ENCODE measurements at places on chromosomes 12 and 14. TPM values are rescaled to one million over a fixed set of nuclear protein-coding genes. Genes with fewer than 3 reads are reported as not detected.

- no peak for DNase-seq
These were observed 46.0 kb downstream of the TMCC3 start for GRCh38 chr12:94604366-94604698.

DNA sequence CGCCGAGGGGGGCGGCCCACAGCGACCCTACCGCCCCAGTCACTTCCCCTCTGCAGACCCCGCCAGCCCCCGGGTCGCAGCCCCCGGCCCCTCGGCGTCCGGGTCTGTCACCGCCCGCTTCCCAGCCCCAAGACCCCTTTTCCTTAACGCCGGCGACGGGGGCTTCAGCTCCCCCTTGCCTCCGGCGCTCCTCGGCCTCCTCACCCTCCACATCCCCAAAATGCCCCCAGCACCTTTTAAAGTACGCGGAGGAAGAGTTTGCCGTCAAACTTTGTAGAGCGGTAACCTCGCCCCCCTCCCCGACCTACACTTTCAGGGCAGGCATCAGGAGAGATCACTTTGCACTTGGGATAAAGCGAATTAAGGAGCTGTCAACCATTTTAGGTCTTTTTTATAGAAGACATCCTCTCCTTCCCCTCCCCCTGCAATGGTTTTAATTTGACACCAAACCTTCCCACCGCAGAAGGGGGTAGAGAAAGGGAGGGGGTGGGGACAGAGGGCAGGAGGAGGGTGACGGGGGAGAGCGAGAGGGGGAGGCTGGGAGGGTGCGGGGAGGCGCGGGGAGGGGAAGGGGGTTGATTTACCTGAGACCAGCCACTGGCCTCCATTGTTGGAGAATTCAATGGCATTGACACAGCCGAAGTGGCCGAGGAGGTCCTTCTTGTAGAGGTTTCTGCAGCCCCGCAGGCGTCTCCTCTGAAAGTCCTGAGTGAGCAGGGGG is 578 bp downstream of the DCAF5 start:
- DNase-seq, result peak; percentile 28

DNA sequence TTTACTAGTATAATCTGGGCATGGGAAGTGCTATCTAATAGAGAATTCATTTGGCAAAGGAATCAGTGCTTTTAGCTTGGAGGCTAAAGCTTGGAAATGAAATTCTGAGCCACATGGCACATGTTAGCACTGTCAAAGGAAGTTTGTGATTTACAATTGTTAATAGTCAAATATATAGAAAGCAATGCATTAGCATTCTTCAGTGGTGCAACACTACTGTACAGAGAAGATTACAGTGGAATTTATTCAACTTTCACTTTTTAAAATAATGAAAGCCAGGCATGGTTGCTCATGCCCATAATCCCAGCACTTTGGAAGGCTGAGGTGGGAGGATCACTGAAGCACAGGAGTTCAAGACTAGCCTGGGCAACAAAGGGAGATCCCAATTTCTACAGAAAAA is 45.9 kb downstream of the PAX9 start:
- no peak for DNase-seq

DNA sequence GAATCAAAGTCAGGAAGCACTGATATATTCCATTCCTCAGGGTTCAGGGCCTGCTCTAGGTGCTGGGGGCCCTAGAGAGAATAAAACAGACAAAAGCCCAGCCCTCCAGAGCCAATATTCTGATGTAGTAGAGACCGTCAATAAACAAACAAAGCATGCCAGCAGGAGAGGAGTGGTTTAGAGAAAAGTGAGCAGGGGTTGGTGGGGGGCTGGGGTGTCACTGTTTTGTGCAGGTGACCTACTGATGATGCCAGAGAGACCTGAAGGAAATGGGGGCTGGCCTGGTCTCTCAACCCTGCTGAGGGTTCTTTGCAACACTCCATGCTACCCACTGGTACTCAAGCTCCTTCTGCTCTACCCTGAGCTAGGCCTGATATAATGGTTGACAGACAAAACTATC is 26.5 kb downstream of the IL26 start:
- DNase-seq, result no peak

- no peak for DNase-seq
These were observed 25.8 kb downstream of the DAO start for GRCh38 chr12:108905725-108906124.

DNA sequence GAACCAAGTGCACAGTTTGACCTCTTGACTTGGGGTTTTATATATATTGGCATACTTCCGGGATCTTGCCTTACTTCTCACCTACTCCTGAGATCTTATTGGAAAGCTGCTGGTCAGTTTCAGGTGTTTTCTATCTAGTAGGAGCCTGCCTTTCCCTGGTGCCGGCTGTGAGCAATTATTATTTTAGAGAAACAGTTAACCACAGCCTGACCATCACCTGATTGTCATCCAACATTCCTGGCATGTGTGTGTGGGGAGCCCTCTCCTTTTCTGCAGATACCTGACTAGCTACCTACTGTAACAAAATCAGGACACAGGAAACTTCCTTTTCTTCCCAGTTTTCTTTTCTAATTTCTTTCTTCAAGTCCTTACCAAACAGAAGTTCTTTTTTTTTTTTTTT is 220.4 kb downstream of the ATP23 start:
- no peak for DNase-seq

GRCh38 chr14:66507181-66507721 is 696 bp upstream of the GPHN start:
- DNase-seq, result no peak

GRCh38 chr12:111788178-111788654 is 21.5 kb downstream of the ALDH2 start:
- peak; percentile 44 for DNase-seq

GRCh38 chr12:26567126-26567525 is 265.9 kb downstream of the ITPR2 start:
- no peak for DNase-seq

DNA sequence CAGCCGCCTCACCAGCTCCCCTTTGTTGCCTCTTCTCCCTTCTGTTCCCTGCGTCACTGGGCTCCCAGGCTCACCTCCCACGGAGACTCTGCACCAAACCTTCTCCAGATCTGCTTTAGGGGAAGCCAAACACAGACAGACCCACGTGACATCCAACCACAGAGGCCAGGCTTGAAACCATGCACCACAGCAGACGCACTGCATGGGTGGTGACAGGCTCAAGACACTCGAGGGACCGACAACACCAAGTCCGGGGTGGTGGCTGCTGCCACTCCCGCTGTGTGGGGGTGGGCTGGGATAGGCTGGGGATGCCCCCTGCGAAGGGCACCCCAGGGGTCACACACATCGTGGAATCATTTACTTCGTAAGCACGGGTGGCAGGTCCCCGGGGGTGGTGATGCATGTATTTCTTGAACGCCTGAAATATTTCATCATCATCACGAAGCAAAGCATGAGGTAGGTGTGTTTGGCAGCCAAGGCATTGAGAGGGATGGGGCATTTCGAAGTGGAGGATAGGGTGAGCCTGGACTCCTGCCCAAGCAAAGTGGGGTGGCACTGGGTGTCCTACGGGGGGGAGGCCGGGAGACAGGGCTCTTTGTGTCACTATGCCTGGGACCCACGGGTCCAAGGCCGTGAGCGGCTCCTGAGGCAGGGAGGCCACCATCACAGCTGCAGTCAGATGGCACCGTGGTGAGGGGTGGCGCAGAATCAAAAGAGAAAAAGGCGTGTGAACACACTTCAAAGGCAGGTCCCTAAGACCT is 66.8 kb upstream of the RFLNA start:
- DNase-seq, result no peak

DNA sequence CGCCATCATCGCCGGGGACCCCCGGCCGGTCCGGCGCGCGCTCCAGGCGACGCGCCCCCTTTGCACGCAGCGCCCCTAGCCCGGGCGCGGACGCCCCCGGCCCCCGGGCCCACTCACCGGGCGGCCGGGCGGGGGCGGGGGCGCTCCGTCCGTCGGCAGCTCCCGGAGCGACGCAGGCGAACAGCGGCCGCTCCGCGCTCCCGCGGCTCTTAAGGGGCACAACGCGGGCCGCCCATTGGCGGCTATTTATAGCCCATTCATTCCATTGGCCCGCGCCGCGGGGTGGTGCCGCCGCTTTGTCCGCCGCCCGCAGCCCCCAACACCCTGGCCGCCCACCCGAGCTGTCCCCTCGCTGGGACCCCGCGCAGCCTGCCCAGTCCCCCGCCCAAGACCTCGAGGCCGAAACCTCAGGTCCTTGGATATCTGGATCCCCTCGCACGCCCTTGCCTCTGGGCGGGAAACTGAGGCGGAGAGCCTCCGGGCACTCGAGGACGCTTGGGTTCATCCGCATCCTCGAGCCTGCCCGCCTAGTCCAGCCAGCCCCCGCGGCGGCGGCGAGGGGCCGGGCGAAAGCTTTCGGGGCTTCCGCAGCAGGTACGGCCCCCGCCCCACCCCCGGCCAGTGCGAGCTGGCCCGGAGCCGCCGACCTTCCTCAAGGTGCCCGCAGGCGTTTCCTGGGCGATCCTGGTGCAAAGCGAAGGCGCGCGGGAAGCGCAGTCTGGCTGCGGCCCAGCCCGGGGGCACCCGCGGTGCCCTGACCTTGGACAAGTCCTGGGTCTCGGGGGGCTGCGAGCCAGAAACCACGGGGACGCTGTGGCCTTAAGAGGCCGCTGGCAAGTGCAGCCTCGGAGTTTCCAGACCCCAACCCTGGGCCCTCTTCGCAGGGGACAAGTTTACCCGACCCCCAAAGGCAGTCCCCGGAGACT is at the start of gene CKB:
CKB (minus strand) TSS at position 182 of the 926 bp plus-strand sequence. CDS start 337 bp downstream, outside the sequence.
- DNase-seq, result peak; percentile 95

GRCh38 chr12:52432559-52433207 is 1.5 kb downstream of the KRT75 start:
- DNase-seq, result no peak

DNA sequence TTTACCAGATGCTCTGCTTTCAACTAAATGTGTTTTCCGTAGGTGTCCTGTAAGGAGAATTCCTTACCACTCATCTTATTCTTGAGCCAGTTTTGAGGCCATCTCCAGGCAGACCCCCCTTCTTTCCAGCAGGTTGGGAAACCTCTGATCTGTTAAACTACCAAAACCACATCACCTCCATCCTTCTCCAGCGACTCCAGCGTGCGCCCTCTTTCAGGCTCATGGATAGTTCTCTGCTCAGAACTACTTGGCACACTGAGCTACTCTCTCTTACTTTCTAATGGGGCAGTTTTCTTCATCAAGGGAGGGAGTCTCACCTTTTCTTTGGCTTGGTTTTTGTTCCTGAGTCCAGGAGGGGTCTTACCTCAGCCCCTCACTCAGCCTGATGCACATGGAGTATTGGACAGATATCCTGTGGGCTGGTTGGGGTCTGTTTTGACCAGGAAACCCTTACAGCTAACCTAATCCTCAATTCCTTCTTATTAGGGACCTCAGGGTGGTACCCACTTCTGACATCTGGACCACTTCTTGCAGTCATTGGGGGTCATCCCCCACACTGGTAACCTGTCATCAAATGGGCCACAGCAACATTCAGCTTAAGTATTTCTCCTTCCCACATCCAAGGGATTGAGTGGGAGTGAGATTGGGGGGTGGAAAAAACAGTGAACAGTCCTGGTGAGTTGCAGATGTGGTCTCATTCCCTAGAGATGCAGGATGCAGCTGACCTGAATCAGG is 5.2 kb downstream of the DHRS2 start:
- DNase-seq, result no peak

GRCh38 chr12:14802721-14803010 is 612 bp downstream of the WBP11 start:
- DNase-seq, result no peak

DNA sequence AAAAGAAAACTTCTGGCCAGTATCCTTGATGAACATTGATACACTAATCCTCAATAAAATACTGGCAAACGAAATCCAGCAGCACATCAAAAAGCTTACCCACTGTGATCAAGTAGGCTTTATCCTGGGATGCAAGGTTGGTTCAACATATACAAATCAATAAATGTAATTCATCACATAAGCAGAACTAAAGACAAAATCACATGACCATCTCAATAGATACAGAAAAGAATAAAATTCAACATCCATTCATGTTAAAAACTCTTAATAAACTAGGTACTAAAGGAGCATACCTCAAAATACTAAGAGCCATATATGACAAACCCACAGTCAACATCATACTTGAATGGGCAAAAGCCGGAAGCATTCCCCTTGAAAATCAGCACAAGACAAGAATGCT is 71.8 kb upstream of the PTPRB start:
- DNase-seq, result no peak

DNA sequence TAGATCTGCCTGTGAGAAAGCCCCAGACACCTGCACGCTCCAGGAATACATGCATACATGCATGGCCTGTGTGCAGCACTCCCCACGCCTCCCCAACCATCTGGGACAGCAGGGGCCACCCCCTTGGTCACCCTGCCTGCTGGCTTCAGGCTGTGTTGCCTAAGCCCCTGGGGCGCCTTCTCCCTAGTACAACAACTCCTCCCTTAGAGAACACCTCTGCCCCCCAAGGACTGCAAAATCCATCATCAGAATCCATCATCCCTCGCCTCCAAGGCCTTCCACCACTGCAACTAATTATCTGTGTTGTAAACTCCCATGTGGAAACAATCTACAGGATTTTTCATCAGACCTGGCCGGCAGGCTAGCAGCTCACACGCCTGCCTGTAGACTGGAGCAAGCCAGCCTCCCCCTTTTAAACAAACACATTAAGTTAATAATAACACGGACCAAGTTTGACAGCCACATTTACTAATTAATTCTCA is 36.8 kb downstream of the ZFP36L1 start:
- no peak for DNase-seq

DNA sequence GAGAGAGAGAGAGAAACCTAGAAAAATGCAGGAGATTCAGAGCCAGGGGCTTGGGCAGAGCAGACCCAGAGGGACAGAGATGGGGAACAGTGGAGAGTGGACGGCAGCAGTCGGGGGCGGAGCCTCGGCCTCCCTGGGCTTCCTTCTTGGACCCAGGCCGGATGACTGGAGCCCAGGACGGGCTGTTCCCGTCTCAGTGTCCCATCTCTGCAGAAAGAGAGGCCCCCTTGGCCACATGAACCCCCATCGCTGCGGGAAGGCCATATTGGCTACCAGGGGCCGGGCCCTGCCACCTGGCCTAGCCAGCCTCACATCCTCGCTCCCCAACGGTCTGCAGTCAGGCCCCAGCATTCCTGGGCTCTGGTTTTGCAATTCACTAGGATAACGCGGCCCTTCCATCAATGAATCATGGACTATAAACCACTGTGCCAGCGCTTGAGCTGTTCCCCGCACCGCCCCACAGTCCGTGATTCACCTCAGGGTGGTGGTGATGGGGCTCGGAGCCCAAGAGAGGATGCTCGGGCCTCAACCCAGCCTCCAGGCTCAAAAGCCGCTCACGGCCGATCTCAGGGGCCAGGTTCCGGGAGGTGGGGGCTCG is 116.5 kb downstream of the RFLNA start:
- no peak for DNase-seq

DNA sequence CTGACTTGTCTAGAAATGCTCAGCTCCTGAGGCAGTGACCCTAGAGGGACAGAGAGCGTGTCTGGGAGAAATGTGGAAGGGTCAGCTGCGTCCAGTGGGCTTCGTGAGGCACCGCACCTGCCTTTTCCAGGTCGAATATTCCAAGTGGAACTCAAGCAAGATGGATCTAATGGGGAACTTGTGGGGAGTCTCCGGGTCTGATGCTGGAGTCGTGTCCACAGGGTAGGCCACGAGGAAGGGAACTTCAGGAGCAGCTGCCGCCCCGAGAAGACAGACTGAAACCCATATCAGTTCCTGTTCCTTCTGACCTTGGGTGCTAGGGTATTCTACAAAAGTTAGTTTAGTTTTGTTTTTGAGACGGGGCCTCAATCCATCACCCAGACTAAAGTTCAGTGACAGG is 67.5 kb downstream of the TNFAIP2 start:
- no peak for DNase-seq

- no peak for DNase-seq
These were observed 487.1 kb downstream of the EGLN3 start for GRCh38 chr14:33463731-33464130.

- DNase-seq, result no peak
These were observed 98.8 kb upstream of the LMNTD1 start for GRCh38 chr12:25651931-25652330.

Gene STXBP6
- total RNA-seq, result 6.3 TPM

Gene PTPRR
- 8.1 TPM for total RNA-seq

Gene BATF
- total RNA-seq, result not detected

Gene RHEBL1
- 0.91 TPM for total RNA-seq

All from cerebellum (tissue), 4 donors.